ENCODE measurements at places on chromosomes 4 and X.

DNA sequence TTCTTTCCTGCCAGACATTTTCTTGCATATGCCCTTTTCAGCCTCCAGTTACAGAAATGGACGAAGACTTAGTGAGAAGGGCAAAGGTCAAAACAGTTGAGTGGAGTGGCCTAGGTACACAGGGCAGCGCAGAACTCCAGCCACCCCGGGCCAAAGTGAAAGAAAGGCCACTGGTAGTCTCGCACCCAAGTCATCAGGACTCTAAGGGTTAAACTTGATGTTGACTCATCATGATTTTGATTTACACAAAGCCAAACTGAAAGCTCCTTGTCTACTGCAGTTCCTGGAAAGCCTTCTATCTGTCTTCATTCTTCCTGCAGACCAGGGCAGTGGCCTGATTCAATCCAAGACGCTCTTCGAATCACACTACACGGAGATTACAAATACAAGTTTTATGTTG lies 2.6 kb upstream of the IL13RA1 start:
- peaks cover 4% of the 10 kb centered on the region for H3K4me1 ChIP-seq
- H3K27me3 ChIP-seq = peaks cover 32% of the 10 kb centered on the region
- no peak overlapping the region for H3K4me3 ChIP-seq
- DNase-seq = no peak
- H3K27ac ChIP-seq = no peak overlapping the region
- no peaks in the 10 kb centered on the region for H3K36me3 ChIP-seq

- no peaks in the 10 kb centered on the region for H3K4me1 ChIP-seq
- H3K4me3 ChIP-seq = no peak overlapping the region
- H3K27me3 ChIP-seq = peaks cover 22% of the 10 kb centered on the region
- DNase-seq = no peak
- peaks cover 3% of the 10 kb centered on the region for H3K36me3 ChIP-seq
Measured at GRCh38 chr4:42262701-42263490, 110.4 kb upstream of the BEND4 start.

DNA sequence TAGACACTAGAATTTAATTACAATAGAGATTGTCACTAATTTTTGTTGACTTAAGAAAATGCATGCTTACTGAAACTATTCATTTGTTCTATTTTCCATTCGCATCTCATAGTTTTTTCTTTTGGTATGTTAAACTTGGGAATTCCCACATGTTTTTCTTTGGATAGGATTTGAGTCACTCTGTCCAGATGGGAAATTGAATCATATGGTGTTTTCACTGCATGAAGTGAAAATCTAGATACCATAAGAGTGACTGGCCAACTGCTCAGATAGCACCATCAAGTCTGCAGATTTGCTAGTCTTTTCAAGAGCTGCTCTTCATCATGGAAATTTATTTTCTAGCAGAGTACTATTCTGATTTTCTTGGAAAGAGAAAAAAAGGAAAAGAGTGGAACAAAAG lies 172.6 kb downstream of the FAM47B start:
- no peaks in the 10 kb centered on the region for H3K4me1 ChIP-seq
- H3K27me3 ChIP-seq = no peaks in the 10 kb centered on the region
- no peak for DNase-seq
- peaks cover 3% of the 10 kb centered on the region for H3K36me3 ChIP-seq
- no peak overlapping the region for H3K4me3 ChIP-seq

GRCh38 chrX:123173833-123174232 lies 10.2 kb upstream of the GRIA3 start:
- no peak overlapping the region for H3K4me3 ChIP-seq
- H3K27ac ChIP-seq = no peak overlapping the region
- no peaks in the 10 kb centered on the region for H3K4me1 ChIP-seq
- no peaks in the 10 kb centered on the region for H3K36me3 ChIP-seq
- DNase-seq = no peak

DNA sequence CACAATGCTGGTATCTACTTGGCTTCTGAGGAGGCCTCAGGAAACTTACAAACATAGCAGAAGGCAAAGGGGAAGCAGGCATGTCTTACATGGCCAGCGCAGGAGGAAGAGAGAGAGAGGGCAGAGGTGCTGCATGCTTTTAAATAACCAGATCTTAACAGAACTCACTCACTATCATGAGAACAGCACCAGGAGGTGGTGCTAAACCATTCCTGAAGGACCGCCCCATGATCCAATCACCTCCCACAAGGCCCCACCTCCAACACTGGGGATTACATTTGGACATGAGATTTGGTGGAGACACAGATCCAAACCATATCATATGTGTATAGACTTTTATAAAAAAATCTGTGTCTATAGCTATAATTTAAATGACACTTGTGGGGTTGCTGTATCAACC lies 48.6 kb upstream of the ERVMER34-1 start:
- no peak overlapping the region for H3K27ac ChIP-seq
- peaks cover 68% of the 10 kb centered on the region for H3K27me3 ChIP-seq
- no peaks in the 10 kb centered on the region for H3K4me1 ChIP-seq
- DNase-seq = no peak
- H3K4me3 ChIP-seq = no peak overlapping the region

- H3K36me3 ChIP-seq = no peaks in the 10 kb centered on the region
- no peaks in the 10 kb centered on the region for H3K27me3 ChIP-seq
- no peaks in the 10 kb centered on the region for H3K4me1 ChIP-seq
- DNase-seq = no peak
Measured at GRCh38 chrX:119008110-119008744, 33.8 kb downstream of the LONRF3 start.

- no peaks in the 10 kb centered on the region for H3K36me3 ChIP-seq
- H3K4me3 ChIP-seq = no peak overlapping the region
- peaks cover under 1% of the 10 kb centered on the region for H3K27me3 ChIP-seq
- H3K4me1 ChIP-seq = peaks cover 5% of the 10 kb centered on the region
- H3K27ac ChIP-seq = no peak overlapping the region
Measured at GRCh38 chrX:49876750-49877149, 2.5 kb upstream of the USP27X start.

- H3K4me3 ChIP-seq = no peak overlapping the region
- H3K36me3 ChIP-seq = no peaks in the 10 kb centered on the region
- DNase-seq = no peak
Measured at GRCh38 chrX:100591256-100592051, 6.7 kb downstream of the TNMD start.

- H3K27me3 ChIP-seq = no peaks in the 10 kb centered on the region
- no peak overlapping the region for H3K27ac ChIP-seq
- no peaks in the 10 kb centered on the region for H3K36me3 ChIP-seq
- no peaks in the 10 kb centered on the region for H3K4me1 ChIP-seq
- no peak for DNase-seq
- no peak overlapping the region for H3K4me3 ChIP-seq
Measured at GRCh38 chr4:45172636-45173035, 446.3 kb upstream of the GNPDA2 start.

GRCh38 chrX:39582091-39582490 lies 515.7 kb downstream of the BCOR start:
- H3K27ac ChIP-seq = no peak overlapping the region
- H3K4me3 ChIP-seq = no peak overlapping the region
- peaks cover 5% of the 10 kb centered on the region for H3K4me1 ChIP-seq
- no peaks in the 10 kb centered on the region for H3K36me3 ChIP-seq
- peaks cover 7% of the 10 kb centered on the region for H3K27me3 ChIP-seq

- H3K27me3 ChIP-seq = no peaks in the 10 kb centered on the region
- H3K36me3 ChIP-seq = peaks cover 5% of the 10 kb centered on the region
- H3K4me1 ChIP-seq = peaks cover 48% of the 10 kb centered on the region
- no peak for DNase-seq
- no peak overlapping the region for H3K4me3 ChIP-seq
Measured at GRCh38 chrX:13077168-13077567, 32.7 kb upstream of the FAM9C start.

GRCh38 chr4:96598465-96598864 lies 758.6 kb downstream of the PDHA2 start:
- H3K27ac ChIP-seq = no peak overlapping the region
- H3K27me3 ChIP-seq = no peaks in the 10 kb centered on the region
- no peak for DNase-seq
- H3K4me1 ChIP-seq = no peaks in the 10 kb centered on the region

DNA sequence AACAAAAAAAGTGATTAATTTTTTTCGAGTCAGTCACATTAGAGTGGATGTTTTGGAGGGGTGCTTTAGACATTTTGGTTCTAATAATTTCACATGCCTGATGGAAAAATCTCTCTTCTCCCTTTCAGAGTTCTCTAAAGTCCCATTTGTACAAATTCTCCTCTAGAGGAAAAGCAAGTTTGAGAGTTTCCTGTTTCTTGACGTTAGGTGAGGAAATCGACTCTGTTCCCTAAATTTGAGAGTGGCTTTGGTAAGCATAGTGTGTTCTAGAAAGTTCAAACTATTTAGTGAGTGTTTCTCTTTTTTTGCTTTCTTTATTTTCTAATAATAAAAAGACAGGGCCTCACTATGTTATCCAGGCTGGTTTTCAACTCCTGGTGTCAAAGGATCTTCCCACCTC lies 1.6 kb upstream of the ATP6AP2 start:
- H3K4me3 ChIP-seq = no peak overlapping the region
- no peak for DNase-seq
- H3K27me3 ChIP-seq = no peaks in the 10 kb centered on the region
- H3K4me1 ChIP-seq = peaks cover 19% of the 10 kb centered on the region
- no peak overlapping the region for H3K27ac ChIP-seq

DNA sequence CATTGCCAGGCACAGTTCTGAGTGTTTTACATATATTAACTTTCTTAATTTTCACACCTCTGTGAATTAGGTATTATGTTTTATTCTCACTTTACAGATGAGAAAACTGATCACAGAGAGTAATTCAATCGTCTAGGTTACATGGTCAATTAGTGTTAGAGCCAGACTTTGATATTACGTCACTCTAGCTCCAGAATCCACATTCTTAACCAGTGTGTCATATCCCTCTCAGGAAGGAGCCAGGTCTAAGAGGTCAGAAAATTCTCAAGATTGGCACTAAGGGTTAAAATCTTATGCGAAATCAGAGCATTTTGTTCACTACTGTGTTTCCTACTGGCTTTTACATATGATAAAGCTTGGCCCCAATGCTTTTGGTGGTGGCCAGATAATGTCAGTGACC lies 7.4 kb downstream of the DMP1 start:
- DNase-seq = no peak
- no peaks in the 10 kb centered on the region for H3K4me1 ChIP-seq

GRCh38 chr4:166895771-166896170 lies 338.5 kb downstream of the SPOCK3 start:
- no peak overlapping the region for H3K27ac ChIP-seq
- no peak overlapping the region for H3K4me3 ChIP-seq
- no peaks in the 10 kb centered on the region for H3K27me3 ChIP-seq

DNA sequence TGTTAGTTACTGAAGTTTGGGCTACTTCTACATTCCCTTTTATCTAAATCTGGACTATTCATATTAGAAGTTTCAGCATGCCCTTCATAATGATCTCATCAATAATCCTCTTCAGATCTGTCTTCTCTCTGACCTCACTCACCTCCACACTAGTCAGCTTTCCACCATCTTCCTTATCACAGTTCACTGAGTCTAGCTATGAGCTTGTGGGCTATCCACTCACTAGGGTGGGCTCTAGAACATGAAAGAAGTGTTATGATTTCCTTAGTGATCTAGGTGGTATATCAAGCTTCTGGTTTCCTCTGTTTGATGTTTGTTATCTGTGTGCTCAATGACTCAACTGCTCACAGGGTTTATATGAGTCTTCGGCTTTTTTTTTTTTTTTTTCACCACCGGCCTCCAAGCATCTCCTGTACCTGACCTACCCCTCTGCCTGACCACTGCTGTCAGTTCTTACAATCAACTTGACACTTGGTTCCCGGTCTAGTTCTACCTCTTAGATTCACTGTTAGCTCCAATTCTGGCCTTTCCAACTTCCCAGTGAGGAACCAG lies 103.1 kb downstream of the PAPSS1 start:
- peaks cover 6% of the 10 kb centered on the region for H3K4me1 ChIP-seq
- H3K4me3 ChIP-seq = no peak overlapping the region
- DNase-seq = no peak
- no peak overlapping the region for H3K27ac ChIP-seq
- H3K27me3 ChIP-seq = no peaks in the 10 kb centered on the region

DNA sequence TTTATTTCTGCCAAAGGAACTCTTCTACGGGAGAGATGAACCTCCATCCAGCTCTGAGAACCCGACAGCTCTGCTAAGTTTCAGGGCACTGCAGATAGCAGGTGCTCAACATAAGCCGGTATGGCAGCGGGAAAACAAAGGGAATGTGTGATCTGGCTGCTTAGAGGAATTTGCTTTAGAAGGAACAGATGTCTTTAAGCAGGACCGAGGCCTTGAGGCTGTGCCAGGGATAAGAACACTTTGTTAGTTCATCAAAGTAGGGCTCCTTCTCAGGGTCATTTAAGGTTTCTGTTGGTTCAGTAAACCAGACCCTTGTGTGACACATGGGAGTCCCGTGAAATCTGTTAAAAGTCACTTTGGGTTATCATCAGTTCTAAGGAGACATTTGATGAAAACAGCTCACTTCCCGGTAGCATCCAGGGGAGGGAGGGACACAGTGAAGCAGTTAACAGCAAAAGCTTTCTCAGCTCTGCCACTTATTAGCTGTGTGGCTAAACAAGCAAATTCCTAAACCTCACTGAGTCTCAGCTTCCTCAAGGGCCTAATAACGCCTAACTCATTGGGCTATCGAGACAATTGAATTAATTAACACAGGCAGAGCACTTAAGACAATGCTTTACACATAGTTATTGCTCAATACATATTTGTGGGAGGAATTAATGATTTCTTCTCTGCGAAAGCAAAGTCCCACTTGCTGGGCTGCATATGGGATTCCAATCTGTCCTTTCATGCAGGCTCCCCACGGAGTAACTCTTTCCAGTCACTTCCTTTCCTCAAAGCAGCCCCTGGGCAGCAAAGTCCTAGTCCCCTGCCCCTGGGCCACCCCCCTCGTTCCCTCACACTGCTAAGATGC lies 2.9 kb upstream of the FTSJ1 start:
- peaks cover 6% of the 10 kb centered on the region for H3K36me3 ChIP-seq
- no peak for DNase-seq
- peaks cover 35% of the 10 kb centered on the region for H3K4me1 ChIP-seq
- H3K4me3 ChIP-seq = no peak overlapping the region
- H3K27ac ChIP-seq = no peak overlapping the region

DNA sequence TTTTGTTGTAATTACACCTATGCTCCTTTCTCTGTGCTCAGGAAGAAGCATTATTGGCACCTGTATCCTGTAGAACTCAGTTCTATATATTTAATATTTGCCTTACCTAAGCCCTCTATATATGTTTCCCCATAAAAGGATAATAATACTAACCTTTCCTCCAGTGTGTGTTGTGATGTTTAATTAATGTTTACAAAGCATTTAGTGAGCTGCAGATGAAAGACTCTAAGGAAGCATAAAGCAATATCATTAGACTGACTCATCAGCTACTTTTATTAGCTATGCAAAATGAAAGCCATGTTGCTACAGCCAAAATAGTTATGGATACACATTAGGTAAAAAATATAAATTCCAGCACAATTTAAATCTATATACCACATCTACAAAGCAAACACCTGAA lies 93.6 kb upstream of the PTPN13 start:
- H3K36me3 ChIP-seq = no peaks in the 10 kb centered on the region
- no peaks in the 10 kb centered on the region for H3K4me1 ChIP-seq
- peaks cover 10% of the 10 kb centered on the region for H3K27me3 ChIP-seq
- H3K27ac ChIP-seq = no peak overlapping the region
- no peak for DNase-seq

- H3K27ac ChIP-seq = no peak overlapping the region
- no peaks in the 10 kb centered on the region for H3K27me3 ChIP-seq
- DNase-seq = no peak
- H3K36me3 ChIP-seq = no peaks in the 10 kb centered on the region
Measured at GRCh38 chr4:111362941-111363361, 740.1 kb upstream of the PITX2 start.
